ENCODE measurements at places on chromosomes 16 and 17.

DNA sequence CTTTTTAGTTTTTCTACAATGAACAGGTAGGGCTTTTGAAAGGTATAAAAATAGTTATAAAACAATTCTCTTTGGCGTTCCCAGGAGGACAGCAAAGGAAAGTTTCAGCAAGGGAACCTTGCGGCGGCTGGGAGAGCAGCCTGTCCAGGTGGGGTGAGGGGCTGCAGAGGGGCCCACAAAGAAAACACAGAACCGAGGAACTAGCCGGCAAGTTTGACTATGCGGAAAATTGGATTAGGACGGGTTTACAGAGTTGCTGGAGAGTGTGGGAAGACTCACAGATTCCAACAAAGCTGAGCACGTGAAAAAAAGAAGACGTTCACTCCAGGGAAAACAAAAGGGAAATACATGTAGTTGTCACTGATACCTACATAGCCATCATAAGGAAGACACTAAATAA lies 40.2 kb upstream of the METTL16 start:
- no peak for DNase-seq

DNA sequence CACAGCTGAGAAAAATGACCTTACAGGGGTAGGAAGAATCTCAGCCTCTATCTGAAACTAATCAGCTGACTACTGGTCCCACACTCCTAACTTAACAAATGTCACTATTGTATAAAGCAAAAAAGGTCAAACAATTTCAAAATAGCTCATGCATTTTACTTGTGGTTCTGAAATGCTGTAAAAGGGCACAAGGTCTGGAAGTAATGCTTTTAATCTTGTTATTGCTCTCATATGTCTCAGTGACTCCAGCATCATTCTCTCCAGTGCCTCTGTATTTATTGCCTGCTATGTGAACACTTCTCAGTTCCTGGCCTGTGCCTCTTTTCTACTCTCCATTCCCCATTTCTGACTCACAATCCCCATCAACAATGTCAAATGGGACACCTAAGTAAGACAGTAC lies 937.7 kb downstream of the CDH11 start:
- DNase-seq, result no peak

DNA sequence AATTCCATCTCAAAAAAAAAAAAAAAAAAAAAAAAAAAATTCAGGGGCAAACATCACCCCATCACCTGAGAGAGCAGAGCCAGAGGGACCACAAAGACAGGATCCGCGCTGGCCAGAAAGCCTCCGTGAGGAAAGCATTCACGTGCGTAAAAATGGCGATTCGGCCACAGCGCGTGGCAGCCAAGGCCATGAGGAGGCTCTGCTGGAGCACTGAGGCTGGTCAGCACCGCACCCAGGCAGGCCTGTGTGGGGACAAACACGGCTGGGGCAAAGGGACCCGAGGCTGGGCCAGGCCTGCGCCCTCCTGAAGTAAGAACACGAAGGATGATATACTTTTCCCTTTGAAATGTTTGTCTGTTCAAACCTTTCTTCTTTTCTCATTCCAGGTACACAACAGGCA lies 45.2 kb downstream of the MAP1LC3B start:
- DNase-seq, result no peak

DNA sequence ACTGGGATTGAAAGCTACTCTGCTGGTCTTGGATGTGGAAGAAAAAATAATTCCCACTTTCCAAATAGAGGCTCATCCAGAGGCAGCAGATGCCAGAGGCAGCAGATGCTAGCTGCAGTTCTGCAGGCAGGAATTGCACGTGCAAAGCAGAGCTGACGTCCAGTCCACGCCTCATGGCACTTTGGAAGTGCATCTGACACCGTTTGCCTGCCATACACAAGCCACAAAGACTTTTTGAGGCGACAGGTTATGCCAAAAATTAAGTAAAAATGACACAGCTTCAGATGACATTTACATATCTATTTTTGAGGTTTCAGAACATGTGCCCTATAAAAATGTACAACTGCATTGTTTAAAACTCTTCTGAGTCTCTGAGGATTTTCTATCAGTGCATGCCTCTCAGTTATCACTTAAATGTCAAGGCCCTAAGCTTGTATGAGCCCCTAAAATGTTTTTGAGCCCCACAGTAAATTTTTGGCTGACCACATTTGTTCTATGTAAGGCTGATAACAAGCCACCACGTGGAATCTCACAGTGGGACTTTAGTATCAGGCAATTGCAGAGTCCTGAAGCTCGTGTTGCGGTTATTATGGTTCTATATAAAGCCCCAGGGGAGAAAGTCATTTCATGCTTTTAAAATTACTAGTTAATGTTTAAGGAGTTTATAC lies 239.2 kb downstream of the PRKCA start:
- no peak for DNase-seq

All from naive thymus-derived CD4-positive, alpha-beta T cell (primary cell).